ENCODE measurements at places on chromosomes 5 and 9. TPM values are rescaled to one million over a fixed set of nuclear protein-coding genes. Genes with fewer than 3 reads are reported as not detected.

DNA sequence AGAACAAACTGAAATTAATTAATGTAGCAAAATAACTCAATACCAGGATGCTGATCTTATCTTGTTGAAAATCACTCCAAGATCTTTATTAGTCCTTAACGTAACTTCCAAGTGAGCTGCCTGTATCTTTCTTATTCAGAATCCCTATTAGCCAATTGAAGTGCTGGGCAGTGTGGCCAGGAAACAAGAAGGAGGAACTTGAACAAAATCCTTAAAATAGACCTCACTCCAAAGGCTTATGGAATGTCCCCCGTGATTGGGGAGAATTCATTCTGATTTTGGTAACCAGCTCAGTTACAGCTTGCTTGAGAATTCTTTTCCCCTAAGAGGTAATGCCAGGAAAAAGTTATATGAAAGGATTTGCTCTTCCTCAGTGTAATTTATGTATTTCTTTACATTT, 171.0 kb downstream of the DEPDC1B start:
- DNase-seq: no peak

GRCh38 chr9:132794730-132795380, 83.2 kb downstream of the AK8 start:
- DNase-seq: no peak

GRCh38 chr5:124963236-124963919, 216.9 kb upstream of the ZNF608 start:
- DNase-seq: no peak

GRCh38 chr5:149071756-149072155, 8.9 kb upstream of the SH3TC2 start:
- DNase-seq: no peak

DNA sequence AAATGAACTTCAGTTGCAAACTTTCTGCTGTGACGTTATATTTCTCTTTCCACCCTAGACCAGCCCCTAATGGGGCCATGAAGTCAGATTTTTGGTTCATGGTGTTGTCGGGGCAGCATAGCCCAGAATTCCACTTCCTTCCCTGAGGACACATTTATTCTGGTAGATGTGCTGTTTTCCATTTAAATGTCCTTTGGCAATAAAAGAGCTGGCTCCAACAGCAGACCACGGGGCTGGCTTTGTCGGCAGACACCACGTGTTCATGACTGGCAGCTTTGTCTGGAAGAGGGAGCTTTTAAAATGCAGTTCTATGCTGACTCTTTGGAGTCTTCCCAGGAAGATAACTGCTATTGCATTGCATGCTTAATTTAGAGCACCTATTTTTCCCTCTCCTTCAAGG, 17.6 kb upstream of the LCP2 start:
- DNase-seq: no peak

TPPP gene
- total RNA-seq: 2.5 TPM

AFAP1L1 gene
- 15.5 TPM for total RNA-seq
